ENCODE measurements at places on chromosomes 7 and 10.

GRCh38 chr10:110009736-110010475, 2.1 kb downstream of the ADD3 start:
- no peak for DNase-seq

GRCh38 chr7:69696054-69696591, 97.8 kb downstream of the AUTS2 start:
- no peak for DNase-seq

GRCh38 chr10:5666841-5667630, 641 bp upstream of the ASB13 start:
- DNase-seq: no peak

- no peak for DNase-seq
These were observed 212.7 kb downstream of the GRM8 start for GRCh38 chr7:127040042-127040441.

GRCh38 chr7:91228327-91228726, 35.9 kb upstream of the FZD1 start:
- no peak for DNase-seq

GRCh38 chr10:125411724-125412123, 251.4 kb upstream of the CTBP2 start:
- DNase-seq: peak; percentile 74

GRCh38 chr7:22375359-22376048, 18.6 kb upstream of the RAPGEF5 start:
- DNase-seq: no peak

DNA sequence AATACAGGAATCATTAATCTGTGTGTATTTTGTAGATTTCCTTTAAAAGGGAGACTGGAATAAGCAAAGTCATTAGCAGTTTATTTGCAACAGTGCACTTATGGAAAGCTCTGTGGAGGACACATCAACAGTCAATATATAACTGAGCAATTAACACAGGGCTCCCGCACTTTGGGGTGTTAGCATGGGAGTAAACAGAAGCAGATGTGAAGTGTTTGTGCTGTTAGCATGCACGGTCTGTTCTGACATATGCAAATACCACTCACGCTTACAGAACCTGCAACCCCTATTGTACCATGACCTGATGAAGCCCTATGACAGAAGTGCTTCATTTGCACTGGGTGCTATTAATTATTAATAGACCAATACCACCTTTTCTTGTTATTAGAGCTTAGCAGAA, 118.9 kb downstream of the PPP1R3A start:
- DNase-seq: no peak

DNA sequence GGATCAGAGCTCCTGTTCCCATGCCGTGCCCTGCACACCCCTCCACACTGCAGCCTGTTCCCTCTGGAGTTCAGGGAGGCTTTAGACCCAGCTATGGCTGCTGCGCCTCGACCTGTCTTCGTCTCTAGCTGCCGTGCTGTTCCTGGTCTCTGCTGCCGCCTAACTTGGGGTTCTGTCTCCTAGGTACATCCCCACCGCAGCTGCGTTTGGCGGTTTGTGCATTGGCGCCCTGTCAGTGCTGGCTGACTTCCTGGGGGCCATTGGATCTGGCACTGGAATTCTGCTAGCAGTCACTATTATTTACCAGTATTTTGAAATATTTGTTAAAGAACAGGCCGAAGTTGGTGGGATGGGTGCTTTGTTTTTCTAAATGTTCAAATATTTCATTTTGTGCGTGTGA, 31.6 kb downstream of the NUDT5 start:
- DNase-seq: no peak
